ENCODE measurements at places on chromosomes 3 and 15. TPM values are rescaled to one million over a fixed set of nuclear protein-coding genes. Genes with fewer than 3 reads are reported as not detected.

DNA sequence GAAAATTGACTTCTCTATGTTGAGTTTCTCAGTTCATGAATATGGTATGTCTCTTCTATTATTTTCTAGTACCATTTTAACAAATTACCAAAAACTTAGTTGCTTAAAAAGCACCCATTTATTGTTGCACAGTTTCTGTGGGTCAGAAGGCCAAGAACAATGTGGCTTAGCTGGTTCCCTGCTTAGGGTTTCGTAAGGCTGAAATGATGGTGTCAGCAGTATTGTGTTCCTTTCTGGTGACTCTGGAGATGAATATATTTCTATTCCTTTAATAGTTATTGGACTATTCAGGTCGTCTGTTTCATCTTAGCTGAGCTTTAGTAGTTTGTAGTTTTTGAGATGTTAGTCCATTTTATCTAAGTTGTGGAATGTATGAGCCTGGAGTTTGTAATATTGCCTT, 44.9 kb downstream of the IL1RAP start:
- no peaks in the 10 kb centered on the region for H3K36me3 ChIP-seq
- DNase-seq, result no peak
- H3K4me3 ChIP-seq, result no peak overlapping the region
- no peak overlapping the region for H3K27ac ChIP-seq
- peaks cover 12% of the 10 kb centered on the region for H3K4me1 ChIP-seq

GRCh38 chr3:105931500-105931899, 62.7 kb upstream of the CBLB start:
- peaks cover 22% of the 10 kb centered on the region for H3K4me1 ChIP-seq
- no peaks in the 10 kb centered on the region for H3K27me3 ChIP-seq
- DNase-seq, result no peak
- H3K27ac ChIP-seq, result no peak overlapping the region
- H3K36me3 ChIP-seq, result peaks cover 7% of the 10 kb centered on the region

DNA sequence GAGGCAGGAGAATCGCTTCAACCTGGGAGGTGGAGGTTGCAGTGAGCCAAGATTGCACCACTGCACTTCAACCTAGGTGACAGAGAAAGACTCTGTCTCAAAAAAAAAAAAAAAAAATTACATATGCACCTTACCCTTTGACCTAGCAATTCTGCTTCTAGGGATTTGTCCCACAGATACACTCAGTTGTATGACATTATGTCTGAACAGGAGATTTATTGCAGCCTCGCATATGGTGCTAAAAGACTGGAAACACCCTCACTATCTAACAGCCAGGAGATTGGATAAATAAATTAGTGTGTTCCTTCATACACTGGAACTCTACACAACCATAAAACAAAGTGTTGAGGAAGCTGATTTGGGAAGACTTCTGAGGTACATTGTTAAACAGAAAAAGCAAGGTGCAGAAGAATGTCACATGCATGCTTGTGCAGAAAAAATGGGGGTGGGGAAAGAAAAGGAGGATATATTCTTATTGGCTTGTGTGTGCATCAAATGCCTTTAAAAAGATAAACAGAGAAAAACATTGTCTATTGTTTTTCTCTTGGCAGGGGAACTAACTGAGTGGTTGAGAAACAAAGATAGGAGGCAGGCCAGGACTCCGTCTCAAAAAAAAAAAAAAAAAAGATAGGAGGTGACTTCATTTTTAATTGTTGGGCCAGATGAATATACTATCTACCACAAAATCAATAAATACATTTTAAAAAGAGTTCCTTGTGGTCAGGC, 30.9 kb downstream of the PPCDC start:
- H3K36me3 ChIP-seq, result no peaks in the 10 kb centered on the region
- H3K27ac ChIP-seq, result no peak overlapping the region
- H3K27me3 ChIP-seq, result no peaks in the 10 kb centered on the region

DNA sequence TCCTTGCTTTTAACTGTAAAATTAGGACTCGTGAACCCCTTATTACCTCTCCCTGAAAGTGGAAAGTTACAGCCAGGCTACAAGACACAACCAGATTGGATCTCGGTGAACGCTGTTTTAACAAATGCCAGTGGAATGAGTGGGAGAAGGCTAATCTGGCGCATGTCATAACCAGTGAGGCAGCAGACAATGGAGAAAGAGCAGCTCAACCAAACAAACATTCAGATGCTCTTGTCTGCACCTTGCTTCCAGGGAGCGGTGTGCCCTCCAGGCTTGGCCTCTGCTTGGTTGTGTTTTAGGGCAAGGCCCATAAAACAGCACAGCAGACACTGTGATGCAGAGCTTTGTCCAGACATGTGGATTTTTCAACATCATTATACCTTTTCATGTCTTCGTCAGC, 45.9 kb upstream of the ATP1B3 start:
- H3K4me3 ChIP-seq, result no peak overlapping the region
- H3K36me3 ChIP-seq, result no peaks in the 10 kb centered on the region
- H3K27ac ChIP-seq, result no peak overlapping the region

DNA sequence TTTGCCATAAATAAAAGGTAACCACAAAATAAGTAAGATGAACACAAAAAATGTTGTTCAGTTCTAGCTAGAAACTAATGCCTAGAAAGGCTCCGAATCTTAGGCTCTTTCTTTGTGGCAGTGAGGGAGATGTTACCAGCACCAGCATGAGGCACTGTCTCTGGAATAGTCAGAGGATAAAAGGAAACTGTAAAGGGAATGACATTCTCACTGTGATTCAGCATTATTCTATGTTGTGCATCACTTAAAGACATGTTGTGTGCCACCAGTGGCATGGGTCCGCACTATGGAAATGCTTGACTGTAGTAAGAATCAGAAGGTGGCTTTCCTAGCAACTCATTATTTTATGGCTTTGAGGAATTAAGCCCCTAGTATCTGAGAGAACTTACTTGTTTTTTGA, 70.8 kb downstream of the SEC22A start:
- no peak overlapping the region for H3K4me3 ChIP-seq
- peaks cover 4% of the 10 kb centered on the region for H3K36me3 ChIP-seq
- H3K27me3 ChIP-seq, result no peaks in the 10 kb centered on the region
- H3K27ac ChIP-seq, result peak overlapping the region; percentile 92
- peaks cover 34% of the 10 kb centered on the region for H3K4me1 ChIP-seq

DNA sequence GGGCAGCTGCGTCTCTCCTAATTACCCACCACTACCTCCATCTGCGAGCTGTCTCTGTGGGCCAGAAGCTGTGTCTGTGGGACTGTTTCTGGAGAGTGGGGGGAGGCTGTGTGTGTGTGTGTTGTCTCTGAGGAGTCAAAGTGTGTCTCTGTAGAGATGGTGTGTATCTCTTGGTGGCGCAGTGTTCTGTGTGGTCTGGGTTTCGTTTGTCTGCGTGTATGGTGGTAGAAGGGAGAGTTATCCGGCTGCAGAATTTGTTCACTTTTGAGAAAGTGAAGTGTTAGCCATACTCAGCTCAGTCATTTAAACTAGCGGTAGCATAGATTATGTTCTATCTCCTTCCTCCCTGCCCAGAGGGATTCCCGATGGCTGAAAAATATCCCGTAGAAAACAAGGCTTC, 2.2 kb downstream of the MYRIP start:
- peaks cover 20% of the 10 kb centered on the region for H3K27me3 ChIP-seq
- H3K36me3 ChIP-seq, result no peaks in the 10 kb centered on the region
- no peak overlapping the region for H3K27ac ChIP-seq
- H3K4me1 ChIP-seq, result peaks cover 7% of the 10 kb centered on the region
- no peak for DNase-seq
- no peak overlapping the region for H3K4me3 ChIP-seq

DNA sequence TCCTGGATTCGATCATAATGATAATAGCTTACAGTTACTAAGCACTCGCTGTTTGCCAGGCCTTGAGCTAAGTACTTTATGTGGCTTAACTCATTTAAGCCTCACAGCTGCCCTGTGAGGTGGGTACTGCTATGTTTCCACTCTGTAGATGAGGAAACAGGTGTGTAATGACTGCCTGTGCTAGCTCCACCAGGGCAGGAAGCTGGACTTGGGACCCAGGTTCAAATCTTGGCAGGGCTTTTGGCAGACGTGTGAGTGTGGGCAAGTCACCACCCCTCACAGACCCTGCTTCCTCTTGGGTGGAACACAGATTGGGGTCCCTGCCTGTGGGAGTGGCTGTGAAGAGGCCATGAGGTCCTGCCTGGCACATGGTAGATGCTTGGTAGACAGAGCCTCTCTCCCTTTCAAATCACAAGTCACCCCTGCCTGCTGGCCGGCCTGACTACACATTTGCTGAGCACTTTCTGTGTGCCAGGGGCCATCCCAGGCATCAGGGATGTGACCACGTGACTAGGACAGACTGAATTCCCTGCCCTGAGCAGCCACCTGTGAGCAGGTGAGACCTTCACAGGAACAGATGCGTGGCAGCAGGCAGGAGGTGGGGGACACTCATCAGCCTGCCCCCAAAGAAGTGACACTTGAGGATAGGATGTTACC, 3.7 kb downstream of the EFCC1 start:
- H3K27ac ChIP-seq, result no peak overlapping the region
- H3K27me3 ChIP-seq, result peaks cover 41% of the 10 kb centered on the region
- DNase-seq, result no peak

TMEM40 gene
- 0.32 TPM for total RNA-seq

TGM4 gene
- total RNA-seq, result not detected

DCBLD2 gene
- total RNA-seq, result 214 TPM

NRG4 gene
- not detected for total RNA-seq

EPHA3 gene
- not detected for total RNA-seq

All from HFFc6 (cell line).